ENCODE measurements at places on chromosomes 7 and 10.

GRCh38 chr7:27784399-27785053 is 44.6 kb downstream of the TAX1BP1 start:
- no peak for DNase-seq

DNA sequence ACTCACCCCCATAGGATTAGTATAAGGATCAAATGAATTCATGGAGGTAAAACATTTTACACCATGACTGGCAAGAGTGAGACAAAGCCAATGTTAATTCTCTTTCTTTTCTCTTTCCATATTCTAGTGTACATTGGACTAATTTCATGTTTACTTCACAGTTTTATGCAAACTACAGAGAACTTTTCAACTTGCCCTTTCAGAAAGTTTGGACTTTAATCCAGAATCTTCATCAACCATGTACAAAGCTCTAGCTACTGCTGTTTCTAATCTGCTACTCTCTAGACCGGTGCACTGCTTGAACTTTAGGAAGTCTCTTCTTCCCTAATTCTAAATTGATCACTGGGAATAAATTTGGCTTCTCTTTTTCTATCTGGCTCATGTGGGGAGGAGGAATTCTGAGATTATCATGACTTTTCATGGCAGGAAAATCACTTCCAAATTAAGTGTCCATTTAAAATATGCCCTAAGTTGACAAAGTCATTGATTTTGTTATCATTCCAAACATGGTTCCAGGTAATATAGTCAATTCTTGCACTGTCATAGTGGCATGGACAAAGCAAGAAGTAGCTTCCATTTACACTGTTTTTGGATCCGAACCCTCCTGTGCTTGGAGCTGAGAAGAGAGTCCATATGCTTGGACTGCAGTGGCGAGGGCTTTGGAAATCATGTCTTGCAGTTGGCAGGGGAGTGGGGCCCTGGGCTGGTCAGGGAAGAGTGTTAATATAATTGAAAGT is 903.3 kb downstream of the CCSER2 start:
- no peak for DNase-seq

DNA sequence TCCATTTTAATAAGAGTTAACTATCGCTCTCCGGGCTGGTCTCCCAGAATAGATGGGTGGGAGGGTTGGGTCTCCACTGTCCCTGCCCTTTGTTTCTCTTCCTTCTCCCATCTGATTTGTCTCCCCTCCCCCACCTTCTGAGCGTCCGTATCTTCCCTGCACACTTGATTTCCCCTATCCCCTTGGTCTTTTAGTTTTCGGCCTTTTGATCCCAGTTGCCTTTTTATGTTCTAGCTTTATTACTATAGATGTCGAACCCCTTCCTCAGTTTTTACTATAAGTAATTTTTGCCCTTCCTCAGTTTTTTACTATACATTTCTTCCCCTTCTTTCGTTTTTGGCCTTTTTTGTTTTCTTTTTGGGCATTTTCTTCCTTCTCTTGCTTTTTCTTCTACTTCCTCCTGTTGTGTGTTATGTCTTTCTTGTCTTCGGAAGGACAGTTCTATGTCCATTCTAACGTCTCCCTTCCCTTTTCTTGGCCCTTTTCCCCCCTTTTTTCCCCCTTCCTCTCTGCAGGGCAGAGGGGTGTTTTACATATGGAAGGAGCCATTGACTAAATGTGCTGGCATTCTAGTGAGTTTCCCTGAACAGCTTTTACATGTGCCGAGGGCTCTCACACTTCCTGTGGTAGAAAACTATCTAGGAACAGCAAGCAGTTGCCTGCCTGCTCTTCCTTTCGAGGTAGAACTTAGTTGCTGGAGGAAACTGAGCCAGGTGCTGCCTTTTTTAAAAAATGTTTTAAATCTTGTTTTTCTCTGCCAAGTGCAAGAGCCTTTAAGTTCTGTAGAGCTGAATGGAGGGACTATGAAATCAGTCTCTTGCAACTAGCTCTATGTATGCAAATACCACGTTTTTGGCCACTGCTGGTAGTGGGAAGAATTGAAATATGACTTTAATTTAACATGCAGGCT is 2.8 kb downstream of the TET1 start:
- DNase-seq: peak; percentile 56

DNA sequence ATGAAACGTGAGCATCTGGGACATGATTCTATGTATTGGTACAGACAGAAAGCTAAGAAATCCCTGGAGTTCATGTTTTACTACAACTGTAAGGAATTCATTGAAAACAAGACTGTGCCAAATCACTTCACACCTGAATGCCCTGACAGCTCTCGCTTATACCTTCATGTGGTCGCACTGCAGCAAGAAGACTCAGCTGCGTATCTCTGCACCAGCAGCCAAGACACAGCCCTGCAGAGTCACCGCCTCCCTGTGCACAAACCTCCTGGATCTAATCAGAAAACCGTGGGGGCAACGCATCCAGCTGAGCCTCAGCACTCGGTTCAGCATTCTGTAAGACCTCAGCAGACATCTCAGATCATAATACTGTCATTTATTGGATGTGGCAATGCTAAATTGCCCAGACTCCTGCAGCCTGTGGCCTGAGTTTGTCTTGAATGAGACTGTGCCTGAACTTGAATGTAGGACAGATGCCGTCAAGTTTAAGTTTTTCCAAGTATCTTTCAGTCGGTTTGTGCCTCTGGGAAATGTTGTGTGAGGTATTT is 41.5 kb upstream of the PRSS58 start:
- DNase-seq: no peak

DNA sequence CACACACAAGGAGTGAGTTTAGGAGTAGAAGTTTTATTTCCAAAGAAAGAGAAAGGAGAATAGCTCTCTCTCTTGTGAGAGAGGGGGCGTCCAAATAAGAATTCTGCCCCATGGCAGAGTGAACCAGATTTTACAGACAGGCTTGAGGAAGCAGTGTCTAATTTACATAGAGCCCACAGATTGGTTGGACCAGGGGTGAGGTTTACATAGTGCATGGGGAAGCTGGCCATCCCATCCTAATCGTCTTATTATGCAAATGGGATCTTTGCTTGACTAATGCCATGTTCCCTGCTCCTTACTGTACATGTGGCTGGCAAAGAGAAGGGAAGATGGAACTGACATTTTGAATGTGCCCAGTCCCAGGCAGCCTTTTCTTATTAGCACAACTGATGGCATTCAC is 60.0 kb upstream of the ACSM6 start:
- no peak for DNase-seq

DNA sequence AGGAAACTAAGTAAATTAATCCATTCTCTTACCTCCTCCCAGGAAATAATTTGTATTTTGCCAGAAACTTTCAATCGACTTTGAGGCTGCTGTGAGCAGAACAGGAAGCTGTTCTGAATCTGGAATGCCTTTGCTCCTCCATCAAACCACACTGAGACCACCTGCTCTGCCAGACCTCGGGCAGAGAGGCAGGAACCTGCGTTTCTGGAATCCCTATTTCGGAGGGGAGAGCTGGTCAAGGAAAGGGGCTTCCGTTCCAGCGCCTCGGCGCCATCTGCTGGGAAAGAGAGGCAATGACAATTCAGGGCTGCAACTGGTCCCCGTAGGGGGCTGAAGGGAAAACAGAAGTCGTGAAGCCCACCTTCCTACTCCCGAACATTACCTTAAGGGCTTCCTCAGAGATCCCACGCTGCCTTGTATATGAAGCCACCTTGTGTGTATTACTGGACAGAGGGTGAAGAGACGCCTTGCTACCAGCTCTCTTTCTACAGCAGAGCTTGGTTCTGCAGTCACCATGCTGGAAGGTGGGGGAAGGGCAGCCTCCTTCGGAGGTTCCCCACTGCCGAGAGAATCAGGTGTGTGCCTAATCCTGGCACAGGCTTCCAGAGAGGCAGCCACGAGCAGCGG is 31.2 kb downstream of the ZNF467 start:
- peak; percentile 65 for DNase-seq

DNA sequence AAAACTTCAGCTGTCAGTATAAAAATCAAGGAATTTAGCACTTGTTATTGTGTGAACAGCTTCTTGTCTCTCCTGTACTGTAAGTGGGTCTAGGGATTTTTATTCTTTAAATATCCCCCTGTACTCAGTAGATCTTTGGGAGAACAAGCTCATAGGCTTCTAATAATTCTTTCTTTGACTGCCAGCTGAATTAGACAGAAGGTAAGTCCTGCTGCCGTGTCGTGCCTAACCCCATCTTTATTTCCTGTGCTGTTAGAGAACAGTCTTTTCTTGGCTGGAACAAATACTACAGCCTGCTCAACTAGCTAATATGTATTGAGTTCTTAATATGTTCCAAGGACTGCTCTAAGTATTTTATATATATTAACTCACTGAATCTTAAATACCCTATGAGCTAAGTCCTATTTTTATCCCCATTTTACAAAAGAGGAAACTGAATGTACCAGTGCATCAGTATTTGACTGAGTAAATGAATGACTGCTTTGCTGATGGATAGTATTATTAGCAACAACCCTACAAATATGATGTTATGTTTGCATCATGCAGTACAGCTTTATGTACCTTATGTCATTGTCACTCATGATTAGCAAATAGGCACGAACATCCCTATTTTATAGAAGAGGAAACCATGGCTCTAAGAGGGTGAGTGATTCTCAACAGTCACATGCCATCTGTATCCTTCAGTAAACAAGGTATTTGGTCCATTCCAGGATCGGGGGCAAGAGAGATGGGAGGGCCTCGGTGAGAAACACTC is 5.5 kb upstream of the DUSP5 start:
- DNase-seq: no peak

- no peak for DNase-seq
Measured at GRCh38 chr7:31521336-31522010, 7.6 kb downstream of the ITPRID1 start.

DNA sequence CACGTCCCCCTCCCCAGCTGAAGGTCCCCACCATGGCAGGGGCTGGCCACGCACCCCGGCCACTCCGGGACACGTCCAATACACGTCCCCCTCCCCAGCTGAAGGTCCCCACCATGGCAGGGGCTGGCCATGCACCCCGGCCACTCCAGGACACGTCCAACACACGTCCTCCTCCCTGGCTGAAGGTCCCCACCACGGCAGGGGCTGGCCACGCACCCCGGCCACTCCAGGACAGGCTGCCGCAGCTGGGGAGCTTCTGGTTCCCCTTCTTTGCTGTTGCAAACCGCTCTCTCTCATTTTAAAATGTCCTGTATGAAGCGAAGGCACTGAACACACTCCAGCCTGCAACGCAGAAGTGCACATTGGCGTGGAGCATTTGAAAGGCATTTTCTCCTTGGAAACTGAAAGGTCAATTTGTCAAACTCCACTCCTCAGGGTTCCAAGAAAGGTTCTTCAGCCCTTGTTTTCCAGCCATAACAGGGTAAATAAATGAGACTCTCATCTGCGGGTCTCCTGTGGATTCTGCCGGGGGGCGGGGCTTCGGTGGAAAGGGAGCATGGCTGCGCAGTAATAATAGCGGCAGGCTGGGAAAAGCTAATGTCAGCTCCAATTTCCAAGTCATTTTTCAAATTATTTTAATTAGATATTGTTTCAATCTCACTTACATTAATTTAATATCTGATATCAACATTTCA is 580.3 kb downstream of the DNAJB6 start:
- DNase-seq: no peak

- DNase-seq: no peak
Measured at GRCh38 chr7:42068554-42069280, 168.3 kb downstream of the GLI3 start.

GRCh38 chr7:507623-508300 is 11.9 kb downstream of the PDGFA start:
- DNase-seq: no peak

DNA sequence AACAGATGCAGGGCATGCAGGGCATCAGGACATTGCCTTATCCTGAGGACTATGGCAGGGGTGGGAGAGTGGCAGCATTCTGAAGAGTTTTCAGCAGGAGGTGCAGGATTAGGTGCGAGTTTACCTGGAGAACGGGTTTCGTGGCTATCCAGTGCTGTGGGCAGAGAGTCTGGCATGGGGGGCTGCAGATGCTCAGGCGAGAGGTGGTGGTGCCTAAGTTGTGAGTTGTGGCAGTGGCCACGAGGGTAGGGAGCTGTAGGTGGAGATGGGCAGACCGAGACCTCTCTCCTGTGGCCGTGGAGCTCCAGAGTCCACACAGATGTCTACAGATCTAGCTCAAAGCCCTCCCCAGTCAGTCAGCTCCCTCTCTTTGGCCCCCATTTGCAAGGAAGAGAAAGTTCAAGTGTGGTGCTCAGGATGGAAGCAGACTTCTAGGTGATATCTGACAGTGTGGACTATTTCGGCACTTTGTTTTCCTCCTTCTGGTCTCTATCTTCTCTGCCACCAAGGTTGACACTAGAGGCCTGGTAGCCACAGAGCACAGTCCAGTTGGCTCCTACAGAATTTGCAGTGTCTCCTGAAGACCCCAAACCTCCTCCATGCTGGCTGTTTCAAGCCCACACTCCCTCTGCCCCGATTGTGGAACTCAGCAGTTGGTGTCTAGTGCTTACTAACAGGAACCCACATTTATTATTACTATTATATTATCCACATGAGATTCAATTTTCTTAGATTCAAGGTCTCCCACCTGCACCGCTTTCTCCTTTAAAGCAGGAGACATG is 955.7 kb upstream of the ZNF722 start:
- DNase-seq: no peak

DNA sequence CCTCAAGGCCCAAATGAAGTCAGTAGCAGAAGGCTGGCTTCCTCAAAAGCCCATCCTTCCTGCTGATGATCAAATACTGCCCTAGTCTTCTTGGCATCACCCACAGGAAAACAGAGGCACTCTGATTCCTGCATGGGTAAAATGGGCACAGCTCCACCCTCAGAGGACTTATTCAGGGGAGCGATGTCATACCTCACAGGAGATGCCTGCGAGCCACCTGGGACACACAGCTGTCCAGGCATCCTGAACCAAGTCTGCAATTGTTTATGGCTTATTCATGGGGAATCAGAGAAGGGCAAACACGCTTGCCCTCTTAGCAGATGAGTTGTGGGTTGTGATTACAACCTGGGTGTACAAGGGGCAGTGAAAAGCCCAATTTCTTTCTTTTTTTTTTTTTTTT is 22.0 kb upstream of the LMTK2 start:
- no peak for DNase-seq

DNA sequence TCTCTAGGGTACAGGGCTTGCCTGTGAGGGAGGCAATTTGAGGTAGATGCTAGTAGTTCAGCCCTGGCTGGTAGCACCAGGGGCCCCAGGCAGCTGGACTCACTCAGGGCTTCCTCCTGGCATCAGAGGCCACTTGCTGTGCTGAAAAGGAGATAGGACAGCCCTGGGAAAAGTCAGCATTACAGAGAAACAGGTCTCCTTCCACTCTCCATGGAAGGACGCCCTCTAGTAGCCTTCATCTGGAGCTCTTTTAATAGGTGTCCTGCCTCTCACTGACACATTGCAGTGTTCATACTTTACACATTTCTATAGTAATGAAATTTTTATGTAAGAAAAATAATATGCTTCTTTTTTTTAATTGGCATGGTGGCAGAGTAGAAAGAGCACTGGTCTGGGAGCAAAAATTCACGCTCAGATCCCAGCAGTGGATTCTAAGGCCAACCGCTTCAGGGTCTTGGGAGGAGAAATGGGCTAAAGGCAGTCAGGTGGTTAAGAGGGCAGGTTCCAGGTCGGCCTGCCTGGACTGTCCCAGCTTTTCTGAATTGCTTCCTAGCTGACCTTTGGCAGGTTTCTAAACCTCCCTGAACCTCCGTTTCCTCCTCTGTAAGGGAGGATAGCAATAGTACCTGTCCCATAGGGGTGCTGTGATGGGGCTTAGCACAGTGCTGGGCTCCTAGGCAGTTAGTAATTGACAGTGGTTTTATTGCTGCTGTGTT is 35.8 kb downstream of the AIFM2 start:
- DNase-seq: no peak

- no peak for DNase-seq
Measured at GRCh38 chr10:320771-321170, 185.5 kb downstream of the ZMYND11 start.
